Activated CD8-positive, alpha-beta T cell treated with anti-CD3 and anti-CD28 coated beads for 36 hours (primary cell): ENCODE measurements at places on chromosomes 13 and 19. TPM values are rescaled to one million over a fixed set of nuclear protein-coding genes. Genes with fewer than 3 reads are reported as not detected.

MEX3D gene
- 5.0 TPM for total RNA-seq

TCF3 gene
- 124 TPM for total RNA-seq

SPTBN4 gene
- 2.3 TPM for total RNA-seq

SLC25A41 gene
- total RNA-seq: not detected

ZNF667 gene
- total RNA-seq: 6.4 TPM

ENOX1 gene
- 0.09 TPM for total RNA-seq

NDFIP2 gene
- total RNA-seq: 69.1 TPM

CLEC17A gene
- 0.60 TPM for total RNA-seq

CYP2A6 gene
- total RNA-seq: not detected

NDUFA7 gene
- 84.3 TPM for total RNA-seq

UPK1A gene
- total RNA-seq: 2.2 TPM

FLT1 gene
- 8.2 TPM for total RNA-seq

FDX2 gene
- total RNA-seq: 14.3 TPM
